ENCODE measurements at places on chromosomes 6 and 20. TPM values are rescaled to one million over a fixed set of nuclear protein-coding genes. Genes with fewer than 3 reads are reported as not detected.

Gene PRDM1
- 1.8 TPM for total RNA-seq

Gene BHLHE23
- total RNA-seq: not detected

Gene SOBP
- 12.1 TPM for total RNA-seq

Gene SLC35F1
- not detected for total RNA-seq

Gene SAPCD1
- 0.59 TPM for total RNA-seq

Gene TCP11
- total RNA-seq: 0.72 TPM

DNA sequence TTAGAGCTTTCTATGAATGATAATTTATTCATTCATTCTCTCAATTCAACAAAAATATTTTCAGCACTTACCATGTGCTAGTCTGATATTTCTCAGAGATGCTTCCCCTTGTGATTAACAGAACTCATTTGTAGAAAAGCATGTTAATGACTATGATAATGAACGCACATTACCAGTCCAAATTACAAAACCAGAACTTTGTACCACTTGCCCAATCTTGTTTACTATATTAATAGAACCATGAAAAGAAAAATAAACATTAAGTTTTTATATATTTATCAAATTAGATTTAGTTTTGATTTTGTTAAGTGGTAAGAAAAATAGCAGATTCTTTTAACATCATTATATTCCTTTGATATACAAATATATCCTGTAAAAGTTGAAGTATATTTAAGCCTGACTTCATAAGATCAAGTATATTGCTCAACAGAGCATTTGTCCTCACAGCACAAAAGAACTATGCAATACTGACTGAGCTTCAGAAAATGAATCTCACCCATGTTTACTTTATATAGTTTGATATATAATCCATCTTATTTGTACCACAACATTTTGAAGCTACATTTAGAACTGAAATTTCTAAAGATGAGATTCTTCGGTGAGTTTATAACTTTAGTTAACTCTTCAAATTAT lies 48.9 kb downstream of the TMEM244 start:
- H3K4me1 ChIP-seq: no peaks in the 10 kb centered on the region
- no peaks in the 10 kb centered on the region for H3K27me3 ChIP-seq
- no peak overlapping the region for H3K4me3 ChIP-seq

DNA sequence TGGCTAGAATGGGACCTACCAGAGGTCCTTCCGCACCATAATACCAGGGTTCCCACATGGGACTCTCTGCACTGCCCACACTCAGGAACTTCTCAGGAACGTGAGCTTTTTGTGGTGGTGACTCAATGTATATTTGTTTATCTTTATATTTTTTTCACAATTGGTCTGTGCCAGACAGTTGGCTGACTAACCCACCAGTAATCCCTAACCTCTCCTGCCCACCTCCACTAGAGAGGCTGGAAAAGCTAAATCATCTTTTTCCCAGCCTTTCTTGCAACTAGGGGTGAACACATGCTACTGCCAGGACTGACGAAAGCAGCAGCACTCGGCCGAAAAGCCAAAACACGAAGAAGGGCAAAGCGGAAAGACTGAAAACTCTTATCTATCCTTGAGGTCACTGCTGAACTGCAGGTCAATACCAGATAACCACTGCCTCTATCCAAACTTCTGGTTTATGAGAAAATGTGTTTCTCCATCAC lies 112.9 kb downstream of the TRERF1 start:
- H3K4me3 ChIP-seq: peak overlapping the region; percentile 1
- peak; percentile 97 for DNase-seq
- peaks cover 21% of the 10 kb centered on the region for H3K4me1 ChIP-seq
- no peaks in the 10 kb centered on the region for H3K36me3 ChIP-seq
- peak overlapping the region; percentile 89 for H3K27ac ChIP-seq
- no peaks in the 10 kb centered on the region for H3K27me3 ChIP-seq

- DNase-seq: no peak
- no peak within 1 kb of the TSS for H3K4me3 ChIP-seq
- no peak within 1 kb of the TSS for H3K27ac ChIP-seq
- no peaks in the 10 kb centered on the region for H3K36me3 ChIP-seq
- no peaks in the 10 kb centered on the region for H3K4me1 ChIP-seq
Measured at GRCh38 chr6:159044899-159045727, at the start of gene TAGAP. TAGAP (minus strand) TSS chr6:159044991; CDS start chr6:159044146, 845 bp downstream.

GRCh38 chr6:2951728-2952127 lies 19.6 kb downstream of the SERPINB6 start:
- peak overlapping the region; percentile 1 for H3K27ac ChIP-seq
- peaks cover 42% of the 10 kb centered on the region for H3K36me3 ChIP-seq
- no peak for DNase-seq
- peaks cover 7% of the 10 kb centered on the region for H3K4me1 ChIP-seq

- peak; percentile 65 for DNase-seq
- no peaks in the 10 kb centered on the region for H3K36me3 ChIP-seq
- no peaks in the 10 kb centered on the region for H3K4me1 ChIP-seq
- no peak overlapping the region for H3K27ac ChIP-seq
Measured at GRCh38 chr6:170288091-170288631, 2.7 kb downstream of the DLL1 start.

DNA sequence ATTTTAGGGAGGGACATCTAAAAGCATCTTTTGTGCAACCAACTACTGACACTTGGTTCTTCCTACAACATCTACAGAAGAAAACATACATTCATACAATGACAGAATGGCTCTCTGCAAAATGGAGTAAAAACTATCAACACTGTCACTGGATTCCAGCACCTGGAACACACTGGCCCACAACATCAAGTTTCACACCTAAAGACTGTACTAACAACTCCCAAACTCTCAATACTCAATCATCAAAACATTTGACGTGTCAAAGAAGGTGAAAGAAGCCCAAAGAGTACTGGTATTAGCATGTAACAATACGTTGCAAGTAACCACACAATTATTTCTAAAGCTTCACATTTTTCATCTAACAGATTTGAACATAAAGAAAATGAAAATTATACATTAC lies 2.1 kb downstream of the CPNE1 start:
- H3K4me1 ChIP-seq: peaks cover 28% of the 10 kb centered on the region
- no peak overlapping the region for H3K27ac ChIP-seq
- H3K4me3 ChIP-seq: peak overlapping the region; percentile 99
- H3K27me3 ChIP-seq: no peaks in the 10 kb centered on the region
- no peak for DNase-seq

- H3K27ac ChIP-seq: peak overlapping the region; percentile 98
- no peaks in the 10 kb centered on the region for H3K27me3 ChIP-seq
- H3K36me3 ChIP-seq: no peaks in the 10 kb centered on the region
- H3K4me1 ChIP-seq: peaks cover 47% of the 10 kb centered on the region
- H3K4me3 ChIP-seq: no peak overlapping the region
- no peak for DNase-seq
Measured at GRCh38 chr6:169101981-169102380, 151.7 kb downstream of the THBS2 start.

GRCh38 chr6:106448000-106448426 lies 87.5 kb downstream of the CRYBG1 start:
- H3K36me3 ChIP-seq: no peaks in the 10 kb centered on the region
- peaks cover 16% of the 10 kb centered on the region for H3K27me3 ChIP-seq
- H3K4me3 ChIP-seq: no peak overlapping the region
- DNase-seq: no peak
- peaks cover 8% of the 10 kb centered on the region for H3K4me1 ChIP-seq
- no peak overlapping the region for H3K27ac ChIP-seq

DNA sequence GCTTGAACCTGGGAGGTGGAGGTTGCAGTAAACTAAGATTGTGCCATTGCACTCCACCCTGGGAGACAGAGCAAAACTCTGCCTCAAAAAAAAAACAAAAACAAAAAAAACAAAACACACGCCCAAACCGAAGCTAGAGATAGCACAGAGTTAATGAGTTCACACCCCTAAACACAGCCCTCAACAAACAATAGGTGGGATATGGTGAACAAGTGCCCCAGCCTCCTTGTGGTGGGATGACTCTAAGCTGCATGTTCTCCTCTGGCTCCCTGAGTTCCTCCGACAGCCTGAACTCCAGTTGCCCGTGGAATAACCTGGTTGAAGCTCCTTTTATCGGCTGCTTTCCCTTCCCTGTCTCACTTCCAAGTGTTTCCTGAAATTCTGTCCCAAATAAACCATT lies 22.1 kb upstream of the DSN1 start:
- no peaks in the 10 kb centered on the region for H3K4me1 ChIP-seq
- H3K4me3 ChIP-seq: no peak overlapping the region
- H3K27me3 ChIP-seq: no peaks in the 10 kb centered on the region
- H3K27ac ChIP-seq: no peak overlapping the region
- peaks cover 72% of the 10 kb centered on the region for H3K36me3 ChIP-seq
- DNase-seq: no peak

- H3K4me3 ChIP-seq: no peak overlapping the region
- no peaks in the 10 kb centered on the region for H3K27me3 ChIP-seq
- peaks cover 9% of the 10 kb centered on the region for H3K4me1 ChIP-seq
Measured at GRCh38 chr20:48711696-48712464, 115.9 kb downstream of the PREX1 start.

- no peaks in the 10 kb centered on the region for H3K27me3 ChIP-seq
- DNase-seq: no peak
- H3K4me1 ChIP-seq: no peaks in the 10 kb centered on the region
- H3K36me3 ChIP-seq: no peaks in the 10 kb centered on the region
- H3K4me3 ChIP-seq: no peak overlapping the region
Measured at GRCh38 chr6:125674230-125674629, 75.2 kb upstream of the HEY2 start.

DNA sequence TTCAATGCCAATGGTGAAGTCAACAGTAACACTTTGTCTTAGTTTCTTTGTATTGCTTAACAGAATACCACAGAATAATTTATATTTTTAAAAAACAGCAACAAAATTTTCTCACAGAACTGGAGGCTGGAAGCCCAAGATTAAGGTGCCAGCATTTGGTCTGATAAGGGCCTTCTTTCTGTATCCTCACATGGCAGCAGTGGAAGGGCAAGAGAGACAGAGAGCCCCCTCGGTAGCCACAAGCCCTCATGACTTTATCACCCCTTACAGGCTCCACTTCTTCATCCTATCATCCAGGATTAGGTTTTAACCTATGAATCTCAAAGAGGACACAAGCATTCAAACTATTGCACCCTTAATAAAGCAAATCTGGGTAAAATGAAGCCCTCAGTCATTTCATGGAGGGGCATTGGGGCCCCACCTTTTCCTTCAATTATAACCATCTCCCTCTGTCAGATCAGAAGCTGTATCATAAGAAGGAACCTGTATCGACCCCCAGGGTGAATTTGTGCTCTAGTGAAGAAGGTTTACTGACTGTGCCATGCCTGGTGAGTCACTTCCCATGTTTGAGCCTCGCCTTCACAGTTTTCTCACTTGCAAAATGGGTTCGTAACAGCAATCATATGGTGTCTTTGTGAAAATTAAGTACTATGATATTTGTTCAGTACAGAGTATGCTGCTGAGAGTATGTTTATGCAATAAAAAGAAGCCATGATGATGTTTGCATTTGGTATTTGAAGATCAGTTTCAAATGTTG lies 178.2 kb downstream of the LRFN2 start:
- no peak overlapping the region for H3K27ac ChIP-seq
- no peak for DNase-seq
- H3K27me3 ChIP-seq: no peaks in the 10 kb centered on the region
- H3K4me3 ChIP-seq: no peak overlapping the region

- H3K4me3 ChIP-seq: peak within 1 kb of the TSS; percentile 96
- peaks cover 14% of the 10 kb centered on the region for H3K27me3 ChIP-seq
- peak; percentile 100 for DNase-seq
- H3K27ac ChIP-seq: peak within 1 kb of the TSS; percentile 69
- peaks cover 21% of the 10 kb centered on the region for H3K36me3 ChIP-seq
Measured at GRCh38 chr20:63272105-63273058, at the start of gene ARFGAP1. ARFGAP1 (plus strand) TSS chr20:63272813; CDS start chr20:63275581, 2,768 bp downstream.

DNA sequence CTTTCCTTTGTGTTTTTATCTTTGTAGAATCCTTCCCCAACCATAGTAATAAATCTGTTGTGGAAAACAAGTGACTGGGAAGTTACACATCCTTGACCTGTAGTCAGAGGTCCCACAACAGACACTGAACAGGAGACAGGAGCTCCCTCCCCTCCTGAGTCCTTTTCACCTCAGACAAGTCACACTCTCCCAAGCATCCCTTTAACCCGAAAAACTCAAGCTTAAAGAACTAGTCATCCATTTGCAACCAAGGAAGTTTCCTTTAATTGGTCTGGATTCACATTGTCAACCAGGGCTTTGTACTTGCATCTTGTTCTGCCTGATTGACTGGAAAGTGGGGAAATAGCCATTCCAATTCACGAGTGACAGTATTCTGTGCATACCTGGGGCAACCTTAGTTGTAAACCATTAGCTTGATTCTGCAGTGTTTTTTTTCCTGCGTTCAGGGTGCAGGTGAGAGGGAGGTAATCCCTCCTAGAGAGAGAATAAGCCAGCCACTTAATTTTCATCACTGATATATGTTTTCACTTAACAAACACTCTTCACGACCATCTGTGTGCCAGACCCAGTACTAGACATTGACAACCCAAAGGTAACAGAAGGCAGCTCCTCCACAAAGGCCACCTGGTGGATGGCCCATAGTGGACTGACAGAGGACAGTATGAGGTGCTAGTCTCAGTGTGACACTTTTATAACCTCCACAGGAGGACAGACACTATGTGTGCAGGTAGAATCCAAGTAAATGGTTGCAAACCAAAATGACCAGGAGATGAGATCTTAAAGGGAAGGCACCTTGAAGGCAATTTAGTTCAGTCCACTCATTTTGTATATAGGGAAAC lies 112.4 kb downstream of the SLX4IP start:
- no peaks in the 10 kb centered on the region for H3K36me3 ChIP-seq
- no peaks in the 10 kb centered on the region for H3K27me3 ChIP-seq
- no peak for DNase-seq
- peaks cover 4% of the 10 kb centered on the region for H3K4me1 ChIP-seq

DNA sequence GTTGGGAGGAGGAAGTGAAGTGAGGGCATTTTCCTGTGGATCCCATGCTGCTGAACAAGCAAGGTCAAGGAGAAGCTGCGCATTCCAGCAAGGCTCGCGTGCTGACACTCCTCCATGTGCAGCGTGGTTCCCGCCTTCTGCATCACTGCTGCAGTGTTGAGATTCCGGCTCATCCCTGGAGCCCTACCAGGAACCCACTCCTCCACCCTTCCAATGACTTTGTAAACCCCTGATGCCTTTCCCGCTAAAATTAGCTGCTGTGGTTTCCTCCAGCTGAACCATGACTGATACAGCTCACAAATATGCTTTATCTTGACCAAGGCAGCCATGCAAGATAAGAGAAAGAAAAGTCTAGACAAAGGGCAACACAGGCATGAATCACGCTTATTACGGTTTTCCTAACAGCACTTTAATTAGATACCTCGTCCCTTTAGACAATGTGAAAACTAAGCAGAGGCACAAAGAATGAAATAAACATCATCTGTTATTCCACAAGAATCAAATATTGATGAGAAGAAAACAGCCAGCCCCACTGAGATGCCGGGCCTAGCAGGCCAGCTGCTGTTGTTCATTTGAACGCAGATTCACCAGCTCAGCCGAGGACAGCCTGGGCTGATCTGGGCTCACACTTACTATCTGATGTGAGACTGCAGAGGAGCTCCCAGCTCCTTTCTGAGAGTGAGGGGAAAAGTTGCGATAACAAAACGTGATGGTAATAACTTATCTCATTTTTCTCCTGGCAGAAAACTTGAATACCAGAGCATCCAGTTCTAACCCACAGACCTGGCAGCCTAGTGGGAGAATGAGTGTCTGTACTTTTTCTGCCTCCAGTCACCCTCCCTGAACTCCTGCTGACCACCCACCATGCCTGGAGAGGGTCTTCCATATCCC lies 14.2 kb upstream of the BNIP5 start:
- peak; percentile 87 for DNase-seq
- peak overlapping the region; percentile 23 for H3K4me3 ChIP-seq
- H3K27me3 ChIP-seq: no peaks in the 10 kb centered on the region
- peaks cover 30% of the 10 kb centered on the region for H3K4me1 ChIP-seq

- H3K4me1 ChIP-seq: peaks cover 28% of the 10 kb centered on the region
- no peaks in the 10 kb centered on the region for H3K36me3 ChIP-seq
- H3K27me3 ChIP-seq: no peaks in the 10 kb centered on the region
- no peak for DNase-seq
- H3K27ac ChIP-seq: no peak overlapping the region
- no peak overlapping the region for H3K4me3 ChIP-seq
Measured at GRCh38 chr6:124994648-124995047, 32.4 kb downstream of the RNF217 start.

Data from osteoblast (primary cell).